ENCODE measurements at places on chromosomes 11 and 22.

- DNase-seq, result no peak
Observed at GRCh38 chr11:131246663-131247062, 123.8 kb upstream of the NTM start.

GRCh38 chr11:106520146-106520912 is 442.9 kb downstream of the AASDHPPT start:
- peak; percentile 13 for DNase-seq

DNA sequence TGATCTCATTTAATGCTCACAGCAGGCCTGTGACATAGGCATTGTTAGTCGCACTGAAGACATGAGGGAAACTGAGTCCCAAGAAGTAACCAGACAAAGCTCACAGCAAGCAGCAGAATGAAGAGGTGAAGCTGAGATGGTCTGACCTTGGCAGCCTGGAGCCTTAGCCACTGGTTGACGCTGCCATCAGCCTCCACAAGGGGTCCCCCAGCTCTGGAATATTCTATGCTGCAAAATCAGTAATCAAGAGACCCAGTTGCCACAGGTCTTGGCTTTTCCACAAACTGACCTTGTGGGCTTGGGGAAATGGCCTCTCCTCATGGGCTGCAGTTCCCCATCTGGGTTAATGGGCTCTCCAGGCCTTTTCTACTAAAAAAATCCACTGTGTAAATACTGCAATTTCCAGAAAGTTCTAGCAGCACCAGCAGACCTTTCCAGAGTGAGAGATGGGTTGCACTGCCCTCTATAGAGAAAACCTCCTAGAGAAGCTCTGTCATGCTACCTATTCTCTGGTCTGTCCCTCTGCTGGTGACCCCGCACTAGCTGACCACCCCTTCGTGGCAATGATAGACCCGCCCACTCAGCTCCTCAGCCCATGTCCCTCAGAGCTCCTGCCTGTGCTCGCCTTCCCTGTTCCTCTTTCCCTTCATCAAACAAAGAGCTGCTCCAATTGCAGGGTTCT is 22.6 kb upstream of the ISX start:
- no peak for DNase-seq

- no peak for DNase-seq
Observed at GRCh38 chr11:64742087-64742888, 1.7 kb downstream of the RASGRP2 start.

DNA sequence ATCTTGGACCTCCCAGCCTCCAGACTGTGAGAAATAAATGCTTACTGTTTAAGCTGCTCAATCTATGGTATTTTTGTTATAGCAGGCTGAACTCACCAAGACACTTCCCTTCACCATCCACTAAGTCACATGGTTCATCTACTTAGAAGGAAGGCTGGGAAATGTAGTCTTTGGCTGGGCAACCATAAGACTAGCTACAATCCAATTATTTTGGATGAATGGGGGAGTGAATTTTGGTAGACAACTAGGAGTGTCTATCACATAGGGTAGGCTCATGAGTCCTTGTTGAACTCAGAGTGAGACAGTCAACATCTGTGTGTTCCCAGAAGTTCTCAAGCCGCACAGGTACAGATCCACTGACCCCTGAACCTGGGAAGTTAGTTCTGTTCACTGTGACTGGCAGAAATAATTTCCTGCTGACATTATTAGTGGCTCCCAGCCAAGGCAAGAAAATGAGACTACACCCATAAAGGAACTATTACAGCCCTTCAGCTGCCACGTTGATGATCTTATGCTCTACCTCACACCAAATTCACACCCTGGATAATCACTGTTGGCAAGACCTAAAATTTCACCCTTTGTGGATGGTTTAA is 3.1 kb upstream of the SLC35C1 start:
- DNase-seq, result no peak

GRCh38 chr22:25777870-25778269 is 35.9 kb downstream of the MYO18B start:
- DNase-seq, result peak; percentile 49

GRCh38 chr22:23062616-23063538 is 7.4 kb upstream of the GNAZ start:
- DNase-seq, result no peak

DNA sequence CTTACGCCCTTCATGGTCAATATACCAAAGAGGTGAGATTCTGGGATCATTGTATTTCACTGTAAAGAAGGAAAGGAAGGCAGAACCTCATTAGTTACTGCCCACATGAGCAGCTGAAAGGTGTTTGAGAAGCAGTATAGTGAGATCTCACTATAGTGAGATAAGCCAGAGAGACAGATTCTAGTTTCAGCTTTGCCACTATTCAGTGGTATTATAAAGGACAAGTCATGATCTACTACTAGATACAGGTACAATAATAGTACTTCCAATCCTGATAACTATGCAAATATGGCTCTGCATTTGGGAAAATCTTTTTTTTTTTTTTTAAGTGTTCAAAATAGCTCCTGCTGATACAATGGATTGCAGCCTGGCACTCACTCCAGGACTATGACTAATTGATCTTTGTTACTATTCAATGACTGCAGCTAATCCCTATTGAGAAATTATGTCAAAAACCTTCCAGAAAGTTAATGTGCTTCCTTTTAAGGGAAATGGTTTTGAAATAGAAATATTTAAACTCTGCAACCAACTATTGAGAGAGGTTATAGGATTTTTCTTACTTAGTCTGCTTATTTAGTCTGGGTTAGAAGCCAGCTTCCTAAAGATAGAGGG is 8.3 kb upstream of the DLAT start:
- peak; percentile 84 for DNase-seq

DNA sequence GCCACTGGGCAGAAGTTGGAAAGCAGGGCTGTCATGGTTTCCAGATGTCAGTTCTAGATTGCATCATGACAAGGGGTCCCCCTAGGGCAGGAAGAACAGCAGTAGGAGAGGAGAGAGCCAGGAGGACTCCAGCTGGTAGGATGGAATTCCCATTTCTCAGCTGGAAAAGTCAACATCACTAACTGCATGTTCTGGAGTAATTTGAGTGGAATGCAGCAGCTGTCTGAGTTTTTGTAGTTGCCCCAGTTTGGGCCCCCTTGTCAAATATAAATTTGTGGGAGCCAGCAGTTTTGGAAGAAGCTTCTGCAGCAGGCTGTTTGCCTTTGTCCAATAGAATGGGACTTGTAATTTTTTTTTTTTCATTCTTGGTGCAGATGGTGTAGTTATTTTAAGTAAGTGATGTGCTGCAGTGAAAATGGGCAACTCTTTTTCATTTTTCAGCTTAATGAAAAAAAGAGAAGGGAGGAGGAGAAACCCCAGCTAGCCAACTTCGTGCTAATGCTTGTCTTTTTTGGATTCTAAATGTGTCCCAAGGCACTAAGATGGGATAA is 86.9 kb downstream of the LDLRAD3 start:
- peak; percentile 91 for DNase-seq

DNA sequence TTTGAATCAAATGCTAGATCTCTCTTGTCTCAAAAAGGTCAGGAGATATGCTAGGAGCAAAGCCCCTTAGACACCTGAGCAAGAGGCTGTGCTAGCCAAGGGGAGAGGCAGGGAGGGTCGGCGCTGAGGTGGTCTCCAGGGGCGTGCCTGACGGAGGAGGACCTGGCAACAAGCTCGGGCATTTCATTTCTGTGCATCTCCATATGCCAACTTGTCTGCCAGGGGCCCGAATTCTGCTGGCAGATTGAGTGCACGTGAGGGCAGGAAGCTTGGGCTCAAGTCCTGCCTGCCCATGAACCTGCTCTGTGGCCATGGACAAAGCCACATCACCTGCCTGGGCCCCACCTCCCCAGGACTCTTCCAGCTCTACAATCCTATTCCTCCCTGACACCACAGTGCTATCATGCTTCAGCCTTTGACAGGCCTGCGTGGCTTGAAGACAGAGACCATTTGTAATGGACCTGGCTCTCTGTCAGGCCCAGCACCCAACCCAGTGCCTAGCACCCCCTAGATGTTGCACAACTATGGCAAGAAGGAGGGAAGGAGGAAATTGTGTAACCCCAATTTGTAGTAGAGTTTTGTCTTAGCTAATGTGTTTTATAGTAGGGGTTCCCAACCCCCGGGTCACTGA is 16.3 kb upstream of the VSIG10L2 start:
- DNase-seq, result no peak

- no peak for DNase-seq
Observed at GRCh38 chr22:24419475-24419850, 7.9 kb upstream of the ADORA2A start.

DNA sequence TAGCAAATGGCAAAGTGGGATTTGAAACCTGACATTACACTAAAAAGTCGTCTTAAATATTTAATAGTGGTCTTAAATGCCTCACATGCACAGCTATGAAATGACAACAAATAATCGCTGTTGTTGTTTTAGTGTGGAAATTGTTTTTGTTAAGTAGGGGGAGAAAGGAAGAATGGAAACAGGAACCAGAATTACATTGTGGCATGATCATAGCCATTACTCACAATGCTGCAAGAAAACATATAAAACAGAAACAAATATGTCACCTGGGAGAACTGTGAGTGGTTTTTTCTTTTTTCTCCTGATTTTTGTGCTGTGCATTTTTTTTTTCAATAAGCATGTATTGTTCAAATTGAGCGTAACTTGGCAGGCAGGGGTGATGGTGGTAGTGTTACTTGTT is 22.9 kb downstream of the FAM76B start:
- DNase-seq, result no peak

DNA sequence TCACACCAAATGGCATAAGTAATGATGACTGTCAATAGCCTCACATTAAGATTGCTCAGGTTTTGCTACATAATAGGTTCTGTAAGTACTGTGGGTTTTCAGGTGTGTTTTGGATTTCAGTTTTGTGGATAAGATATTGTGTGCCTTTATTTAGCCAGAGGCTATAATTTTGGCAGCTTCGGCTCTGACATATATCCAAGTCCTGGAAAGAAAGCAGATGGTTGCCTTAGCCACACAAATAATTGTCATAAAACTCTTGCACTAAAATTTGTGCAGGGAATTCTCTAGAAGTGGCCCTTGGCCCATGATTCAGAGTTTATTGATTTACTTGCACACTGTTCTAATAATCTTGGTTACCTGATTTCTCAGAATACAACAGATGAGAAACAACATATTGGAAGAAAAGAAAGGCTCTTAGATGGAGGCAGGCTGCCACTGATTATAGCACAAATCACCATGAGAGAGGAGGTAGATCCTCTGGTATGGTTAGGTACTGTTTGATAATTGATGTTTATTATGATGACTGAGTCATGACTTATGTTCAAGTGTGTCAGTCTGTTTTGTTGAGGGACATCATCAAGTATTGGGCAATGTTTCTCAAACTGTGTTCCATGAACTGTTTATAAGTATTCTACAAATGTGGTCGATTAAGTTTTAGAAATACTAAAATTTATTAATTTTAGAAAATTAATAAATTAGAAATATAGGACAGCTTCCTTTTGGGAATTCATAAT is 9.6 kb downstream of the REXO2 start:
- DNase-seq, result peak; percentile 29

DNA sequence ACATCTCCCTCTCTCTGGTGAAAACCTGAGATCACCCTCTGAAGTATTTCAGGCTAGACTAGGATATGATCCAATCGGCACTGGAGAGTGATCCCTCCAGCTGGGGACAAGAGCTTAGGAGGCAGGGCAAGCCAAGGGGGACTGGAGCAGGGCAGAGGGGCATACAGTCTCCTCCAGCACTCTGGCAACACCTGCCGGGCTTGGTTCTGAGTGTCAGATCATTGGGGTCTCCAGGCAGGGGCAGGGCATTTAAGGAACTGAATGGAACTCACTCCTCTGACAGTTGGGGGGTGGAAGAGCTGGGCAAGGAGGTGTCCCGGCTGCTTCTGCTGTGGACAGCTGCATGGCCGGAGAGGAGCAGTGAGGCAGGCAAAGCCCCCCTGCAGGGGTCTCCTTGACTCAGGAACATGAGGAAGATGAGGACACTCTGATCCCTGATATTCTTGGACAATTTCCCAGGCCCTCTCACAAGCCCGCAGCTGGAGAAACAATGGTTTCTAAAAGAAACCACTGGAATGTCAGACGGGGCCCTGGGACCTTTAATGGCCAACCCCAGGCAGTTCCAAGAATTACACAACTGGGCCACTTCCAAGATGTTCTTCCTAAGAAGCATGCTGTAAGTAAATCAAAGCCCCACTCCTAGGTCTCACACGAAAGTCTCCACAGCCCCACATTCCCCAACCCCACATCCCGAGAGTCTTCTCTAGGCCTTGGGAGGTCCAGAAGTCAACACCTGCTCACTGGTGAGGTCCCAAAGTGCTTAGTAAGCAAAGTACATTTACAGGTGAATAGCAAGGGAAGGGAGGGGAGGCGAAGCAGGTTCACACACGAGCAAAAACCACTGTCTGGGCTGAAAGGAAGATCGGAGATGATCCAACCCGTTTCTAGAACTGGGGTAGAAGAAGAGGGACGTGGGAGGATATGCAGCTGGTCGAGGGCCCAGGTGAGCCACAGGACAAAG is 1.2 kb upstream of the CCDC86 start:
- DNase-seq, result peak; percentile 97

GRCh38 chr22:46576556-46577367 is 39.3 kb upstream of the CELSR1 start:
- DNase-seq, result peak; percentile 44

DNA sequence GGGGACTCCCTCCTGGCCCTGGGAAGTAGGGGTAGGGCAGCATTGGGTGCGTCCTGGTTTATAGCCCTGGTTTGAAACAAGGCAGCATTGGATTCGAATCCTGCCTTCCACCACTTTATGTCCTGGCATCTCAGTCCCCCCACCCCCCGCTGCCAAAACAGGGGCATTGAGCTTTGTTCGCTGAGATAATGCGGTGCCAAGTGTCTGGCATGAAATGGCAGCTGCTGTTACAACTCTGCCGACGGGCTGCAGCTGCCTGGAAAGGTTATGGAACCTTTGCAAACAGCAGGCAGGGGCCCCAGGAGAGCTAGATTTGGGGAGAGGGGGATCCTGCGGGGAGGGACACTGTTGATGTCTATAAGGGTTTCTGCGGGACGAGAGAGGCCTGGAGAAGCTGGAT is 1.9 kb downstream of the TST start:
- no peak for DNase-seq

GRCh38 chr11:104858882-104859775 is 39.1 kb downstream of the CASP12 start:
- DNase-seq, result no peak

DNA sequence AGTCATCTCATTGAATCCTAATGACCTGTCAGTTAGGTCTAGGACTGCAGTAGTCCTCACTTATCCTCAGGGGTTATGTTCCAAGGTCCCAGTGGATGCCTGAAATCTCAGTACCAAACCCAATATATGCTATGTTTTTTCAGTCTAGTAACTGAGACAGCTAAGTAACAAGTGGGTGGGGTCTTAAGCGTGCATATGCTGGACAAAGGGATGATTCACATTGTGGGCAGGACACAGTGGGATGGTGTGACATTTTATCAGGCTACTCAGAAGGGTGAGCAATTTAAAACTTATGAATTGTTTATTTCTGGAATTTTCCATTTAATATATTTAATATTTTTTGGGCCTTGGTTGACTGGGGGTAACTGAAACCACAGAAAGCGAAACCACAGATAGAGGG is 29.0 kb downstream of the DDX10 start:
- peak; percentile 35 for DNase-seq

- peak; percentile 71 for DNase-seq
Observed at GRCh38 chr11:69039501-69039900, 9.2 kb upstream of the TPCN2 start.

DNA sequence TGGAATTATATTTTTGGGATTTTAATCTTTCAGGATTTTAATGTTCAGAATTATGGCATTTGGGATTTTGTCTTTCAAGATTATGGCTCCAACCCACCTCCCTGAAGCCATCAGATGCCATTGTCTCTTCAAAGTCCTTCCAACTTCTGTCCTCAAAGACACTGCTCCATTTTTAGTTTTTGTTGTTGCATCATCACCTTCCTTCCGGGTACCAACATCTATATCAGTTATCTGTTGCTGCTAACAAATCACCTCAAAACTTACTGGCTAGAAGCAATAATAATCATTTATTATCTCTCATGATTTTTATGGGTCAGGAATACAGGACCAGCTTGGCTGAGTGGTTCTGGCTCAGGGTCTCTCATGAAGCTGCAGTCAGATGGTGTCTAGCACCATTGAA is 138.8 kb upstream of the ZBED5 start:
- DNase-seq, result no peak
